ENCODE measurements at places on chromosomes 12 and 14.

- DNase-seq: peak; percentile 70
These were observed 35.7 kb upstream of the BEGAIN start for GRCh38 chr14:100622708-100623485.

DNA sequence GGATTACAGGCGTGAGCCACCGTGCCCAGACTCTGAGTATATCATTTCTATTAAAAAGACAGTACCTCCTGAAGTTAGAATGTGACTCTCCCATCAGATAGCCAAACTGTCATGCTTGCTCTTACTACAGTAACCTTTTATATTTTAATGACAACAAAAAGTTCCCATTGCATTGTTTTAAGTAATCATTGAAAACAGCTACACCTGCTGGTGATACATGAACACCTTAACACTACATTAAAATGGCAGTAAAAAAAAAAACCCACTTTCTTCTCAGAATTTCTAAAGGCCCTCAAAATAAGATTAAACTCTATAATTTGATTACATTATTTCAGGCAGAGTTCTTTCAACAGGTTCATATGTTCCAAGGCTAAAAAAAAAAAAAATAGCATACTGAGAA is 76.7 kb downstream of the SH2B3 start:
- DNase-seq: peak; percentile 32

DNA sequence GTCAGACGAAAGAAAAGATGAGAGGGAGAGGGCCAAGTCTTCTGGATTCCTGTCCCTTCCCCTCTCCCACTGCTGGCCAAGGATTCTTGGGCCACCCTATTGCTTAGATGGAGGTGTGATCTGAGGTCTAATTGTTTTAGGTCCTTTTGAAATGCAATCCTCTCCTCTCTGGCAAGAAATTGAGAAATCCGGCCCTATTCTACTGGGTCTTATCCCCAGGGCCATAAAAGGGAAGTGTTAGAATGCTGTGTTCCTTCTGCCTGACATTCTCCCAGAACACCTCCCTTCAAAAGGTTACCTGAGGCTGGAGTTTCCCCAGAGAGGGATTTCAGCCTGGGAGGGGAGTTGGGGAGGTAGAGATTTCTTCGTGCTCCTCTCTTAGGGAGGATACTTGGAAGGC is 4.4 kb downstream of the WNT5B start:
- DNase-seq: no peak

DNA sequence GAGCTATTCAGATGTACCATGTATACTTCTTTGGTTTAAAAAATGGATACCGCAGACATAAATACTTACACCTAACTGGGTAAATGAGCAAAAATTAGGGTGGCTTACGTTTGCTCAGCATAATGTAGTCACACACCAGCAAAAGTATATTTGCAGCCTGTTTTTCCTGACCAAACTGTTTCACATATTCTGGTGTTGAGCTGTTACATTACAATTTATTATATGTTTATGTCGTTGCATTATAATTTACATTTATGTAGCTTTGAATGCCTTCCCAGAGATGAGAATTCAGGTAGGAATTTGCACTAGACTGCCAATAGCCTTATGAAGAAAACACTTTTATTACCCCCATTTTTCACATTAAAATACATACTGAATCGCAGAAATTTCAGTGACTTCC is 183.3 kb downstream of the PTPRO start:
- no peak for DNase-seq

DNA sequence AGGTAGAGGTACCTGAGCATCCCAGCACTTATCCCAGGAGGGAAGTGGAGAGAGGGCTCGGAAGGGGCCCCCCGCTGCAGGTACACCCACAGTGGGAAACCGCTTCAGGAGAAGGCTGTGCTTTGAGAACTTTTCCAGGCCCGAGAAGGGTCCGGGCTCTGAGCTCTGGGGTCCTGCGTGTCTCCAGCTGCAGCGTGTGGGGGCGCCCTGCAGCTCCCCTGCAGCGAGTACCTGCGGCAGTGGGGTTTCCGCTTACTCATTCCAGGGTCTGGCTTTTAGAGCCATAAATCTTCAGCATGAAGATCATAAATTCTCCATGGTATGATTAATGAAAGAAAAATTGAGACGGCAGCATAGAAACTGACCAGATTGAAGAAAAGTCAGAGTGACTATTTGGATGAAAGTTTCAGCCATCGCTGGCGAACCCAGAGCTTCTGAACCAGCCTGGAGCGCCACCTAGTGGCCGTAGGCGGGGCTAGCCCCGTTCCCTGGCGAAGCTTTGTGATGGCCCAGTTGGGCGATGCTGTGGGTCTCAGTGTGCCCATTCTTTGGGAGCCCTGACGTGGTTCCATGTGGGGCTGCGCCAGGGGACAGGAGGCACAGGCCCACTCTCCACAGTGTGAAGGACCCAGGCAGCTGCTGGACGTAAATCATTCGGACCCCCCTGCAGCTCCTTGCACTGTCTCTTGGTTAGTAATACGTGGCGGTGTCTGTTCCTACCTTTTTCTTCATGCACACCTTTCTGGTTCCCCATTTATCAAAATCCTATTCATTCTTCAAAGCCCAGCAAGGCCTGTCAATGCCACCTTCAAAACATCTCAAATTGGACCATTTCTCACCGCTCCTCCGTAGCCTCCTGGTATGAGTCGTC is 198.2 kb downstream of the TSPAN9 start:
- peak; percentile 54 for DNase-seq

DNA sequence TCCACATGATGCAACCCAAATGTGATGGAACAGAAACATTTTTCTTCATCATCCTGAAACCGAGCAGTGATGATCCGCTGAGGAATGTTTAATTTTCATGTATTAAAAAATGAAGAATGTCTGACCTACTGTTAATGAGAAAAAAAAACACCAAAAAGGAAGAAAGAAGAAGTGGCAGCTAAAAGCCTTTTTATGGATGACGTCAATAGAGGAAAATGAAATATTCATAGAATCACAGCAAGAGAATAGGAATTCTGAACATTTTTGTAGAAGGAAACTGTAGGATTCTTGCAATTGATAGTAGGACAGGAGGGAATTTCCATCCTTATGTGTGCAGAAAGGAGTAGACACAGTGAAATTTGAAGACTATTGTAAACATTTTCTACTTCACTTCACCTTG is 112.9 kb downstream of the PRKCH start:
- DNase-seq: no peak

All from hematopoietic multipotent progenitor cell treated with erythropoietin and hydrocortisone succinate and interleukin-3 and kit ligand, for 8 days (in vitro differentiated cells).